Diencephalon (tissue), 1 donor: ENCODE measurements at places on chromosomes 5 and 9. TPM values are rescaled to one million over a fixed set of nuclear protein-coding genes. Genes with fewer than 3 reads are reported as not detected.

CXCL14 gene
- 10.6 TPM for total RNA-seq

CD74 gene
- total RNA-seq, result 18.7 TPM

DND1 gene
- 0.69 TPM for total RNA-seq

PGM5 gene
- total RNA-seq, result 3.2 TPM

NDUFA8 gene
- total RNA-seq, result 58.4 TPM

LHX3 gene
- not detected for total RNA-seq

TMEM215 gene
- total RNA-seq, result 9.0 TPM

RMRP gene
- total RNA-seq, result 144,204 TPM

EQTN gene
- total RNA-seq, result 1.4 TPM

FCN2 gene
- not detected for total RNA-seq

PTTG1 gene
- total RNA-seq, result 28.8 TPM

PAEP gene
- not detected for total RNA-seq

PDE6A gene
- not detected for total RNA-seq

FOXD4L6 gene
- total RNA-seq, result 0.46 TPM

ZNF346 gene
- total RNA-seq, result 32.3 TPM

SLC36A3 gene
- not detected for total RNA-seq

STKLD1 gene
- total RNA-seq, result 3.0 TPM

ORM2 gene
- not detected for total RNA-seq

KIF12 gene
- 0.92 TPM for total RNA-seq

PCA3 gene
- total RNA-seq, result 1.4 TPM

DBH gene
- under 0.01 TPM for total RNA-seq

POLE3 gene
- total RNA-seq, result 34.4 TPM

UBE2QL1 gene
- 22.8 TPM for total RNA-seq

ENTPD8 gene
- not detected for total RNA-seq

NPM1 gene
- total RNA-seq, result 378 TPM

PLPP7 gene
- 9.2 TPM for total RNA-seq

UGT3A1 gene
- total RNA-seq, result not detected

SPINK13 gene
- not detected for total RNA-seq

FOXD4L3 gene
- total RNA-seq, result 0.23 TPM

ITK gene
- total RNA-seq, result 0.23 TPM

GABRA1 gene
- 76.6 TPM for total RNA-seq

KDM4C gene
- total RNA-seq, result 44.3 TPM

SLC1A1 gene
- 49.6 TPM for total RNA-seq

ASPN gene
- total RNA-seq, result 2.3 TPM

SPATA31D4 gene
- total RNA-seq, result not detected

BNC2 gene
- 2.5 TPM for total RNA-seq

OR1J2 gene
- total RNA-seq, result not detected
